ENCODE measurements at places on chromosomes 3 and 15. TPM values are rescaled to one million over a fixed set of nuclear protein-coding genes. Genes with fewer than 3 reads are reported as not detected.

The SAXO2 gene
- 5.9 TPM for polyA plus RNA-seq

The COL7A1 gene
- polyA plus RNA-seq: 8.2 TPM

The INTS14 gene
- polyA plus RNA-seq: 14.8 TPM

The TGM5 gene
- polyA plus RNA-seq: not detected
